ENCODE measurements at places on chromosomes 6 and 20.

GRCh38 chr6:131875647-131876046 is 67.8 kb downstream of the ENPP1 start:
- no peak for DNase-seq

GRCh38 chr6:155311086-155311485 is 3.2 kb downstream of the TFB1M start:
- no peak for DNase-seq

GRCh38 chr6:113451049-113451448 is 406.1 kb upstream of the MARCKS start:
- no peak for DNase-seq

DNA sequence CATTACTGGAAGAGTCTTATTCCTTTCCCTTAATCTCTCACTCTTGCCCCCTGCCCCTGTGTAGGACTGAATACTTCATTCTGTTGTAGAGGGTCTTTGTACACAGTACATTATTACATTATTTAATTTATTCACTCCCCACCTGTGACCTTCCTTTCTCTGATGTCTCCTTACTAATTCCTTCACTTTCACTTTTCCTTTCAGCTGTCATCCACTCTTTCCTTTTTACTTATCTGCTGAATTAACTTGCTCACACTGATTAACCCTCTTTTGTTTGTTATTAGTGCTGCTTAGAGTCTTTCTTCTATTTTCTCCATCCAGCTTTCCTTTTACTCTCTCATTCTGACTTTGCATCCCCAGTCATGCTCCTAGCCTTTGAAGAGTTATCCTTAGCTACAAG is 6.5 kb upstream of the PGBD1 start:
- no peak for DNase-seq

DNA sequence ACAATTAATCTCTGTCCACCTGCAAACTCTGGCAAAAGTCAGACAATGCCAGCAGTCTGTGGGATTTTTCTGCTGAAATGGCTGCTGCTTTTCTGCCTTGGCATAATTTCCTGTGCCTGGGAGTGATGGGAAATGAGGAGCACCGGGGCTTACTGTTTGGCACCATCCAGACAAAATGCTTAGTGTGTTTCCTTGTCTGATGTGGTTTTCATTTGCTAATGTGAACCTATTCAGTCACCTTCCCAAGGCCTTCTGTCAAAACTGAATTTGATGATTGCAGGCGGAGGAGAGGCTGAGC is 56.4 kb downstream of the CDH4 start:
- no peak for DNase-seq

DNA sequence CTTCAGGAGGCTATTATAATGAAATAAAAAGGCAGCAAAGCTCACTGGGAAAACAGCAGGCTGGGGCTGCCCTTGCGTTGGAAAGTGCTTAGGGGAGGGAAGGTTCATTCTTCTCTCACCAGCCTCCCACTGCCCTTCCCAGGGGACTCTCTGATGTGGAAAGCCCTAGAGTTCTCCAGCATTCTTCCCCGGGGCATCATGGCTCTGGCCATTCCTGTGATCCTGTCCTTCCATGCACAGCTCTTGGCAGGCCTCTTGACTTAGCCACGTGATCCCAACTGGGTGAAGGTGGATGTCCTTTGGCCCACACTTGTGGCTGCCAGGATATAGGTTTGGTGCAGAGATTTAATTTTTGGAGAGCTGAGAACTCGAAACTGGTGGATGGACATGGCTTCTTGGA is 58.0 kb upstream of the ZNF831 start:
- DNase-seq = no peak

DNA sequence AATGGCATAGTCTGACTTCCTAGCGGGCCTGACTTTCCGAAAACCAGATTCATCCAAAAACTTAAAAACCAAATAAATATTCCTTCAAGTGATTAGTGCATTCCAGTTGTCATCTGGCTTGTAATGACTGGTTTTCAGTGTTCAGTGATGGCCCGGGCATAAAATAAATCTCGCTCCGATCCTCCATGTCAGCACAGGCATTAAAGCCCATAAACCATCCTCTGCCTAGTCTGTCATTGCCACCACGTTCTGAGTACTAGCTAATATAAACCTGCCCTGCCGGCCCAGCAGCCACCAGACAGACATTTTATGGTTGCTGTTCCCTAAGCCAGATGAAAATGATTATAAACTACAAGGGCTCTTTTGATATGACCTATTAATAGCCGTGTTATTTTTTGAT is 232.3 kb upstream of the GMDS start:
- DNase-seq = no peak

DNA sequence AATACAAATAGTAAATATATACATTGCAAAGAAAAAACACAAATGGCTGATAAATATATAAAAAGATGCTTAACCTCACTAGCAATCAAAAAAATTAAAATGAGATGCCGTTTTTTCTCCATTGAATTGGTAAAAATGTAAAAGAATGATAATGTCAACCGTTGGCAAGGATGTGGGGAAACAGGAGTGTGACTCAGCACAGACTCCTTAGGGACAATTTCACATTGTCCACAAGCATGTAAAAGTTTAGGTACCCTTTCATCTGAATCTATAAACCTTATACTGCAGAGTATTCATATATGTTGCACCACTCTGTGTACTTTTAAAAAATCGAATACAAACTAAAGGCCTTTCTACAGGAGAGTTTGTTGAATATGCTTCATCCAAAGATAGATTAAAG is 143.1 kb upstream of the RREB1 start:
- no peak for DNase-seq

DNA sequence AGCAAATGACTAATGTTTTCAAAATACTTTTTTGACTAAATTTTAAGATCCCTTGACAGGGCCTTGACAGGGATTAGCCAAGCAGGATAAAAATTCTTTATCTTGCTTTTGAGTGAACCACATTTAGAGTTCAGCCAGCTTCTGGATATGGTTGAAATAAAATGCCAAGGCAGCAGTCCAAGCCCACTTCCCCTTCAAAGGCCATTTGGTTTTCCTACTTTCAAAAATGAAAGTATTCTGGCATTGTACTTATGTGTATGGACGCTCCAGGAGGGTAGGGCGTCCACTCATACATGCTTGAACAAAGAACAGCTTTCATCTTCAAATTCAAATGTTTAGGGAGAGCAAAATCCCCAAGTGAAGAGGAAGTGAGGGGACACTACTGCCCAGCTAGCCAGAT is 82.3 kb upstream of the BCLAF1 start:
- no peak for DNase-seq

DNA sequence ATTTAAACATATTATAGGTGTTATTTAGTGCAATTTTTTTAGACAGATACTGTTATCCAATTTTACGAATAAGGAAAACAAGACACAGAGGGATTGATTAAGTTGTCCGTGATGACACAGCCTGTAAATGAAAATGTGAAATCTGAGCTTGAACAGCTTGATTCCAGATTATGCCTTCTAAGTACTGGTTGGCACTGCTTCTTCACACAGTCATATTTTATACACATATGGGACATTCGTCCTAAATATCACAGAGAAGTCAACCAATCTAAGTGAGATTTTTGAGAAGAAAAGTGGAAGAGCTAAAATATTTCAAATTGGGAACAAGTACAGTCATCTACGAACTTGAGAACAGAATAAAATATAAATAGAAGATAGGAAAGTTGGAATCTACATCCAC is 756.3 kb downstream of the BCKDHB start:
- no peak for DNase-seq

- no peak for DNase-seq
These were observed 22.2 kb upstream of the PHIP start for GRCh38 chr6:79100304-79100703.

DNA sequence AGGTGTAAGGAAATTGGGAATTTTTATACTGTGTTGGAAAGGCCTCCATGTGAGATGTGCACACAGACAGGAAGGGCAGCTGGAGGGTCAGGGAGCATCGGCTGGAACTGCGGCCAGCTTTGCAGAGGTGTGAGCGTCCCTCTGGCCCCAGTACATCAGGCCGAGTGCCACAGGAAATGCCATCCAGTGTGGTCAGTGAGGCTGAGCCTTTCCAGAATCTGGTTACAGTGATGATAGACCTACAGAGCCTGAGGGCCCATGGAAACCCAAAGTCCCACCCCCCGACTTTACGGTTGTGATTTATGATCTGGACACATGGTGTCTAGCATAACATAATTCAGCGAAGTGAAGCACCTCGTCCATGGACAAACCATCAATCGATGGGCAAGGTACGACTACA is 137.3 kb upstream of the PDE10A start:
- DNase-seq = no peak

GRCh38 chr6:150638765-150639164 is 39.1 kb downstream of the PLEKHG1 start:
- no peak for DNase-seq

All from cerebellar nuclear complex (tissue), 1 donor.